ENCODE measurements at places on chromosomes 7 and 10.

GRCh38 chr7:123662755-123663154 lies 7.1 kb downstream of the LMOD2 start:
- no peak for DNase-seq

- no peak for DNase-seq
These were observed 272.4 kb downstream of the SKAP2 start for GRCh38 chr7:26592011-26592410.

GRCh38 chr10:62778125-62778524 lies 26.4 kb upstream of the ADO start:
- DNase-seq: no peak

DNA sequence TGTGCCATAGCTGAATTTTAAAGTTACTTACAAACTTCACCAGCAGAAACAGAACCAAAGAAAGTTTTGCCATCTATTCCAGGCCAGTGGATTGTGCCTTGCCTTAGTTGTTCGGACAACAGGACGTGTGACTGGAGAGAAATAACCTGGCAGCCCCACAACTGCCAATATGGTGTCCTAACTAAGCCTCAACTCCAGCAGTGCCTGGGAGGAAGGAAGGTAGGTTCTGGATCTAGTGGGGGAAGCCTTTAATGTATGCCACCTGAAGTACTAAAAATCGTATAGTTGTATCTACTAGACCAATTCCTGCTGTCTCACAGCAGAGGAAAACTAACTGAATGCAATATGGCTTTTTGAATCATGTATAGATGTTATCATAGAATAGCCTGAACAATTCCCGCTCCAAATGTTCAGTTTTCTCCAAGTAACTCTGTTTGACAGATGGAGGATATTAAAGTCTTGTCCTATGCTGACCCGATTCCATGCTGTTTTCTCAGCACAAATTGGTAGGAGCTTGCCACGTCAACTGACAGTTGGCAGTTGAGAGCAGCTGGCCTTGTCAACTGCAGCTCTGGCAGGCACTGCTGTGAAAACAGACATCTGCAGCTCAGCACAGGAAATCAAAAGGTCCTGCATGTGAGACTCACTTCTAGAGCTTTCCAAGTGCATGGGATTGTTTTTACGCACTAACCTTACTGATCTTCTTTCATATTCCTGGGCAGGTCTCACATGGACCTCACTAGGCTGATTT lies 84.5 kb upstream of the WNT16 start:
- peak; percentile 9 for DNase-seq

DNA sequence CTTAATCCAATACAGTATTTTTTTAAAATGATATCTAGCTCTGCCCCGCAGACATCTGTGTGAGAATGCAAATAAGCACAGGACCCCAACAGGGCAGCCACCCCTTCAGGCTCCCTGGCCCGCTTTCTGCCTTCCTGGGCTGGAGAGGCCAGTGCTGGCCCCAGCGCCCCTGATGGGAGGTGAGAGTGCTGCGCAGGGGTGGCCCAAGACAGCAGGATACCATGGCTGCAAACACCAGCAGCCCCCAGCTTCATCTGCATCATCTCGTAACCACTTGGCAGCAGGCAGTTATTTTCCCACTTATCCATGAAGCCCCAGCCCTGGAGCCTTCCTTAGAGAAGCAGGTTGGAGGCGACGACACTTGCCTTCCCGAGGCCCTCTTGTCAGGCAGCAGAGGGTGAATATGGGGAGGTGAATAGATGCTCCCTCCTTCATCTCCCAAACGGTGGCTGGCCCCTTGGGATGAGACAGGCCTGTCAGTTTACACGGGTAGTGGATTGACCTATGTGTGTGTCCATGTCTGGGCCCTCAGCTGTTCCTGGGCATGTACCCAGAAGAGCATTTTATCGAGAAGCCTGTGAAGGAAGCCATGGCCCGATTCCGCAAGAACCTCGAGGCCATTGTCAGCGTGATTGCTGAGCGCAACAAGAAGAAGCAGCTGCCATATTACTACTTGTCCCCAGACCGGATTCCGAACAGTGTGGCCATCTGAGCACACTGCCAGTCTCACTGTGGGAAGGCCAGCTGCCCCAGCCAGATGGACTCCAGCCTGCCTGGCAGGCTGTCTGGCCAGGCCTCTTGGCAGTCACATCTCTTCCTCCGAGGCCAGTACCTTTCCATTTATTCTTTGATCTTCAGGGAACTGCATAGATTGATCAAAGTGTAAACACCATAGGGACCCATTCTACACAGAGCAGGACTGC lies 71.2 kb downstream of the ALOX5 start:
- no peak for DNase-seq

DNA sequence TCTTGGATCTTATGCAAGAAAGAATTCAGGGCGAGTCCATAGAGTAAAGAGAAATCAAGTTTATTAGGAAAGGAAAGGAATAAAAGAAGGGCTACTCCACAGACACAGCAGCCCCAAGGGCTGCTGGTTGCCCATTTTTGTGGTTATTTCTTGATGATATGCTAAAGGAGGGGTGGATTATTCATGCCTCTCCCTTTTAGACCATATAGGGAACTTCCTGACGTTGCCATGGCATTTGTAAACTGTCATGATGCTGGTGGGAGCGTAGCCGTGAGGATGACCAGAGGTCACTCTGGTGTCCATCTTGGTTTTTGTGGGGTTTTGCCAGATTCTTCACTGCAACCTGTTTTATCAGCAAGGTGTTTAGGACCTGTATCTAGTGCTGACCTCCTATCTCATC lies 115.4 kb upstream of the CARD11 start:
- no peak for DNase-seq

DNA sequence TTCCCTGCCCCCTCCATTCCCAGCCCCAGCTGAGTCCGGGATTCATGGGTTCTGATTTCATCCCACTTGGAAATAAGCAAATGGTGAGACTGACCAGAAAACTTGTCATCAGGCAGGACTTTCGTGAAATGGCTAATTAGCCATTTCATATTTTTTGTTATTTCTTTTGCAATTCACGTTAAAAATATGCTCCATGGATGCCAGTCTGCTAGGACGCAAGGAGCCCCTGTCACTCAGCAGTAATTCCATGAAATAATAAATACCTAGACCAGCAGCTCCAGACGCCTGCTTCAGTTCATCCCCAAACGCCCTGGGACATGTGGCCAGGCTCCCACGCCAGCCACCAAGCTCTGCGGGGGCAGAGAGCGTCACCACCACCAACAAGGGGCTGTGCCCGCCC lies 111.0 kb downstream of the TRIL start:
- DNase-seq: no peak

- DNase-seq: no peak
These were observed 488.0 kb upstream of the POM121L12 start for GRCh38 chr7:52547308-52547910.

DNA sequence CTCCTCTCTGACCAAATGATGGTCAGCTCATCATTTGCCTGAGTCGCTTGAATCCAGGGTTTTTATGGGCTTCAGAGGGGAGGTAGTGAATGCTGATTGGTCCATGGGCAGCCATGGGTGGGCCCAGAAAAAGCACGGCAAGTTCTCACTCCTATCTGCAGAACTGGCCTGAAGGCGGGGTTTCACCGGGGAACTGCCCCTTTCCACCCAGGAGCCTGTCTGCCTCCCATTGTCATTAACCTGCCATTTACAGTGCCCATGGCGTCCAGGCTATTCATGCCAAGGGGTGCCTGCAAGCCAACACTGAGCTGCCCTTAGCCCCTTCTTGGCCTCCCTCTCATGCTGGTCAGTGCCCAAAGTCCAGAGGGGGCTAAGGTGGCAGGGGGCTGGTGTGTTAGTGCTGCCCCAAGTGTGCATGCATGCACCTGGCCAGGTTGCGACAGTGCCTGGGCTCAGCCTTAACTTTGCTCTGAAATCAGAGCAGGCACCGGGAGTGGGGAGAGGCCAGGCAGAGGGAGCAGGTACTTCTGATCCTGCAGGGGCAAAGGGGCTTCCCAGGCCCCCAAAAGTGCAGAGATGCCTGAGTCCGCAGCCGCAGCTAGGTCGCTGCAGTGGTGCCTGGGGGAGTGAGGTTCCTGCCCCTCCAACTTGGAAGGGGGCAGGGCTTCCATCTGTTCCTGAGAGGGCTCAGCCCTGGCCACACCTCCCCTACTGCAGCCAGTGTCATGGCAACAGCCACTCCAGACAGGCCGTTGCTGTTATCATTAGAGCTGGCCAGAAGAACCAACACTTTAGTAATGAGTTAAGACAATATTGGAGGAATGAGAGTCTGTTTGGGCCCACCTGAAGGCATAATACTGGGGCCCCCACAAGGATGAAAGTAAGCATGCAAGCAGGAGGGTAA lies 561.6 kb downstream of the GRM8 start:
- no peak for DNase-seq

DNA sequence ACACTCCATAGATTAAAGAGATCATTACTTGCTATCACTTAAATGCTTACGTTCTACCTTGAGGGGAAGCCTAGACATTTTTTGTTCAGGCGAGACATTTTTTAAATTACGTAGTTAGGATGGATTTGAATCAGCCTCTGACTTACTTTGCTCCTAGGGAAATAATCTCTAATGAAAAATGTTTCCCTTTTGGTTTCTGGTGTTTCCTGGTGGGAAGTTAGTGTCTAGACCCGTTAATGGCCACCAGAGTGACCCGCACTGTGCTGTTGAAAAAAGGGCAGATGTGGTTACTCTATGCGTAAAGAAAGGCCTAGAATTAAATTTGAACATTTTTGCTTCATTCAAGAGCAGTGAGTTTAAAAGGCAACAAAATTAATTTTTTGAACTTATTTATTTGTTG lies 3.8 kb downstream of the ZNF365 start:
- no peak for DNase-seq

GRCh38 chr10:1643908-1644179 lies 93.5 kb downstream of the ADARB2 start:
- DNase-seq: no peak

- DNase-seq: no peak
These were observed 87.2 kb upstream of the DUSP5 start for GRCh38 chr10:110410329-110411046.

DNA sequence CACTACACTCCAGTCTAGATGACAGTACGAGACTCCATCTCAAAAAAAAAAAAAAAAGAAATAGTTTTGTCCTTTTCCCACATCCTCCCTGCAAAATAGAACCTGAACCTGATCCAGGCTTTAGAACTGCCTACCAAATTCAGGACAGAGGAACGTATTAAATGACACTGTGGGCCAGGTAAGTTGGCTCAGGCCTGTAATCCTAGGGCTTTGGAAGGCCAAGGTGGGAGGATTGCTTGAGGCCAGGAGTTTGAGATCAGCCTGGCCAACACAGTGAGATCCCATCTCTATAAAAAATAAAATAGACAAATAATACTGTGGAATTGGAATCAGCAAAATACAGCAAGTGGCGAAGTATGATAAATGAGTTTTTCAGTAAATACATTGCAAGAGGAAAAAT lies 10.0 kb upstream of the BNIP3 start:
- no peak for DNase-seq

GRCh38 chr10:11655836-11656235 lies 44.4 kb upstream of the USP6NL start:
- DNase-seq: no peak

- peak; percentile 87 for DNase-seq
These were observed 16.8 kb upstream of the ABCB5 start for GRCh38 chr7:20598459-20599309.
